Jurkat, Clone E6-1 (cell line): ENCODE measurements at places on chromosomes 12 and 14.
A peak's percentile ranks its signal among the peaks of the same experiment; 100 is the strongest.

- no peak for DNase-seq
These were observed 358.4 kb upstream of the SOX5 start for GRCh38 chr12:24307716-24308335.

DNA sequence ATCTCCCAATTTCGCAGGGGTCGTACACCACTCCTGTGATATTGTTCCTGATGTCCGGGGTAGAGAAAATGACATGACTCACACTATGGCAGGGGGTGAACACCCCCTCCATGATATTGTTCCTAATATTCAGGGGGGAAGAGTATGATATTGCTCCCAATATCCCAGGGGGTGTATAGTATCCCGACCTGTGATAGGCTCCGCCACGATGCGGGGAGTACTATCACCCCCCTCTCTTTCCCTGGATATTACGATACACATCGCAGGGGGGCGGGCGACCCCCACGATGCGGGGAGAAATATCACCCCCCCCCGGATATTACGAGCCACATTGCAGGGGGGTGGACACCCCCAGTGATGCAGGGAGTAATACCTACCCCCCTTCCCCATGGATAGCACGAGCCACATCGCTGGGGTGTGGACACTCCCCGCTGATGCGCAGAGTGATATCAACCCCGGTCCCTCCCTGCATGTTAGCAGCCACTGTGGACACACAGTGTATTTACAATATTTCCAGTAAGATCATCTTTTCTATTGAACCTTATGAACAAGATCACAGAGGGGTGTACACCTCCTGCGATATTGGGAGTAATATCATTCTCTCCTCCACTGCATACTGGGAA, 17.7 kb downstream of the SMIM41 start:
- no peak for DNase-seq

- DNase-seq: no peak
These were observed 35.5 kb upstream of the OR5AU1 start for GRCh38 chr14:21191261-21191808.

DNA sequence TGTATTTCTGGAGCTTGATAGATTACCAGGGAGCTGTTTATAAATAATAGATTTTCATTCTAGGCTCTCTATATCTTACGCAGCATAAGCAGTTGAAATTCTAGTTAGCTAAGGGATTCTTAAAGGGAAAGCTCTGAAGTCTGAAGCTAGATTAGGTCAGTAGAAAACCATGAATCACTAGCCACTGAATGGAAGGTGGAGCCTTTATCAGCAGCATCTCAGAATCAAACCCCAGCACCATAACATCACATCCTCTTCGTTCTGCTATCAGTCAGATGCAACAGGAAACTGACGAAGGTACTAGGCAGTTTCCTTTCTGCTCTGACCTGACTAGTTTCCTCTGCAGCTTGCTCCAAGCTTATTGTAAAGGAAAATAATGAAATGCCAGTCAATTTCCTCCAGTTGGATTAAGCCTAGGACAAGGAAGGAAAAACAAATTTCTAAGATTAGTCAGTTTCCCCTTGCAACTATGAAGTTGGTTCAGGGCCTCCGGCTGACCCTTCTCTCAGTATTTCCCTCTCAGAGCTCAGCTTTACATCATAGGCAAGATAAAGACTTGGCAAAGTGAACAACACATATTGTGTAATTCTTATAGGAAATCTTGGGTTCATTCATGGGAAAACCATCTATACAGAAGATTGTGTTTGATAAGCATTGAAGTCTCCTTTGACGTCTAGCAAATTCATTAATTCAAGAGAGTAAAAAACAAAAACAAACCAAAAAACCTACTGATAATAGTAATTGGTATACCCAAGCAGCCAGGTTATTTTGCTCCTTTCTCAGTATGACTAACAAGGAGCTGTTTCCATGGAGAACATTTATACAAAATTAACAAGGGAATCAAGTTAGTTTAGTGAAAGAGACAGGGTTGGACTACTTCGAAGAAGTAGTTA, 43.4 kb upstream of the CFAP54 start:
- DNase-seq: peak; percentile 92

DNA sequence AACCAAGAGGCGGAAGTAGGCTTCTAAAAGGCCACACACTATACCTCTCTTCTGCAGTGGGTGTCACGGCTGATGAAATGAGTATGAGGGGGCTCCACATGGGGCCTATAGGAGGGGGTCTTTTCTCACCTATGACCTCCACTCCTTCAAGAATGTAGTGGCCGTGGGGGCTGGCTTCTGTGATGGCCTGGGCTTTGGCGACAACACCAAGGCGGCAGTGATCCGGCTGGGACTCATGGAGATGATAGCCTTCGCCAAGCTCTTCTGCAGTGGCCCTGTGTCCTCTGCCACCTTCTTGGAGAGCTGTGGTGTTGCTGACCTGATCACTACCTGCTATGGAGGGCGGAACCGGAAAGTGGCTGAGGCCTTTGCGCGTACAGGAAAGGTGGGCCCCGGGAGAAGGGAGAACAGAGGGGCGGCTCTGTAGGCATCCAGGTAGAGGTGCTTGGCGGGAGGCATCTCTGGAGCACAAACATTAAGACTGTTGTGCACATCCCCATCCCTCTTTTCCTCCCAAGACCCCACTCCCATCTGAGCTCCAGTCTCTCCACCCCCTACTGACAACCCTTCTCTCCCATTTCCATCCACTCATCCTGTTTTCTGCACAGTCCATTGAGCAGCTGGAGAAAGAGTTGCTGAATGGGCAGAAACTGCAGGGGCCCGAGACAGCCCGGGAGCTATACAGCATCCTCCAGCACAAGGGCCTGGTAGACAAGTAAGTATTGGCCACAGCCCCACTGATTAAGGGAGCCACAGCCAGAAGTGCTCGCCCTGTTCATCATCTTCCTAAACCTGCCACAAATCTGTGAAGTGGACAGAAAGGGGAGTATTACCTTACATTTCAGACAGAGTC, 3.8 kb downstream of the GPD1 start:
- DNase-seq: no peak

DNA sequence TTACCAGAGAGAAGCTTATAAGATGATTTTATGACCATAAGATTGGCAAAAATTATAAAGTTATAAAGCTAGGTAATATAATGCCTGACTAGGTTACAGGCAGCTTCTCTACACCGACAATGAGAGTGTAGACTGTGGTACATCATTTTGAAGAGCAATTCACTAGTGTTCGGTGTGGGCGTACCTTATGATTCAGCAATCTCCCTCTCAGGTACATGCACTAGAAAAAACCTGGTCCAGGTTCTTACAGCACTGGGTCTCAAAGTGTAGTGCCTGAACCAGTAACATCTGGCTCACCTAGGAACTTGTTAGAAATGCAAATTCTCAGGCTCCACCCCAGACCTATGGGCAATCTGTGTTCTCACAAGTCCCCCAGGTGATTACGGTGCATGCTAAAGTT, 106.7 kb downstream of the RERG start:
- no peak for DNase-seq

DNA sequence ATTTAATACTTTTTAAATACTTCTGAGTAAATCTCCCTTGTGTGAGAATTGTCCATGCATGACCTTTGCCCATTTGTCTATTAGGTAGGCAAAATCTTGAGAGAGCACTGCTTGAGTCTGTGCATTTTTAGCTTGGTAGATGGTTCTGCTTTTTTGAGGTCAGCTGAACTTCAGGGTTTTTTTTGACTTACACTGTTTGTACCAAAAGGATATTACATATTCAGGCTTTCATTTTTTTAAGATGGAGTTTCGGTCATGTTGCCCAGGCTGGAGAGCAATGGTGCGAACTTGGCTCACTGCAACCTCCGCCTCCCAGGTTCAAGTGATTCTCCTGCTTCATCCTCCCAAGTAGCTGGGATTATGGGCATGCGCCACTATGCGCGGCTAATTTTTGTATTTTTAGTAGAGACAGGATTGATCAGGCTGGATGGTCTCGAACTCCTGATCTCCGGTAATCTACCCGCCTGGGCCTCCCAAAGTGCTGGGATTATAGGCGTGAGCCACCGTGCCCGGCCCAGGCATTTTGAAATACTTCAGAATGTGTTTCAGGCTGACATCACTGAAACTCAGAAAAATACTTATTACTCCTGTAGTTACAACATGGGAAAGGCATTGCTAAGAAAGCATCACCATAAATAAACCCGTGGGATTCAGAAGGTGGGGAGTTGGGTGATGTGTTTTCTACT, 11.1 kb downstream of the RASSF3 start:
- no peak for DNase-seq

DNA sequence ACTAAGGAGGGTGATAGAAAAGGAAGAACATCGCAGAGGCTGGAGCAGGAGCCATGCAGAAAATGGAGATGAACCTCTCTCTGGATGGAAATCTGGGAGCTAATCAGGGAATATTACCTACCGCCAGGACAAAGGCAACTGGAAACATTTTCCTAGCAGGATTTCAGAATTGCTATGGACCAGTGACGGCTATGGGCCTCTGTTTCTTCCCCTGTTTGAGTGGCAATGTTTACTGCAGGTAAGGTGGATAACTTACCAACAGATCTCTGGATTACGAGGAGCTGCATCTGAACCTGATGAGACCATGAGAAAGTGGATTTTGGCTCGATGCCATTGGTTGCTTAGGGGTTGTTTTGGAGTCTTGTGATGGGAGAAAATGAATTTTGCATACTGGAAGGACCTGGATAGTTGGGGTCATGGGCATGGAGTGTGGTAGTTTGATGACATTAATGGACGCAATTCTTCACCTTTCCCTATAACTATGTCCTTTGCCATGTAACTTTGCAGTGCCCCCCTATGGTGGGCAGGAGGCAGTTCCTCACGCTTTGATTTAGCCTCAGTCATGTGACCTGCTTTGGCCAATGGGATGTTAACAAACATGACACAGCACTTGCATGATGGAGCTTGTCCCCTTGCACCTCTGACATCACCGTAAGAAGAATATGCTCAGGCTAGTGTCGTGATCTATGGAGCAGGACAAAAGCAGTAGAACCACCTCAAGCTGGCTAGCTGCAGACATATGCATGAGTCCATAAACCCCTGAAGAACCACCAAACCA, 51.1 kb downstream of the CALM1 start:
- peak; percentile 33 for DNase-seq
